ENCODE measurements at places on chromosomes 6 and 20.

- DNase-seq, result no peak
These were observed 124.6 kb upstream of the BTN3A2 start for GRCh38 chr6:26240157-26241032.

- no peak for DNase-seq
These were observed 287.5 kb downstream of the LRFN2 start for GRCh38 chr6:40299681-40300080.

DNA sequence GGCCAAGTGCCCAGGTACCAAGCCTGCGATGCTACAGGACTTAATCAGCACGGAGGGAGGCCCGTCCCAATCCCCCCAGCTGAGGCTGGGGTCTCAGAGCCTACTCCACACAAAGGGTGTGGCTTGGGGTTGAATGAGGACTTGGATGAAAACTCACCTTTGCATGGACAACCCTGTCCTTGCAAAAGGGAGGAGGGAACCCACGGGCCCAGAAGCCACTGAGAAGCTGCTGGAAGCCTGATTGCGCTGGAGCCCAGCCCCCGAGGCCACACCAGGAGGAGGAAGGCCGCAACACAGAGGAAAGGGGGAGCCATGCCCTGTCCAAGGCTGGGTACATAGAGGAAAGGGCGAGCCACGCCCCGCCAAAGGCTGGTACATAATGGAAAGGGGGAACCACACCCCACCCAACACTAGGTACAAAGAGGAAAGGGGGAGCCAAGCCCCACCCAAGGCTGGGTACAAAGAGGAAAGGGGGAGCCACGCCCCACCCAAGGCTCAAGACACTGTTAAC is 158.8 kb downstream of the DLL1 start:
- no peak for DNase-seq

DNA sequence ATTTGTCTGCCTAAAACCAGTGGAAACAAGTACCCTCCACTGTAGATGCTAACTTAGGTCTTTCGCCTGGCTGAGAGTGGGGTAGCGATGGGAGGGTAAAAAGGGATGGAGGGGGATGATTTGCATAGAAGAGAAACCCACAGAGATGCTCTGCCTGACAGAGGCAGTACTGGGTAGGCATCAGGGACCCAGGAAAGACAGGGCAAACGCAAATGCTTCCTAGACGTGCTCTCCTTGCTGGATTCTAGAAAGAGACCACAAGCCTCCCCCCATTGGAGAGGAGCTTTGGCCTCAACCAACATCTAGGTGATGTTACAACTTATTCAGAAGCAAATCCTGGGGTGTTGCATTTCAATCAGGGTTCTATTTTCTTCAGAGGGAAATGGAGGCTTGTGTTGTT is 3.2 kb downstream of the OLIG3 start:
- DNase-seq, result no peak

- no peak for DNase-seq
These were observed 556.6 kb upstream of the CDH4 start for GRCh38 chr20:60695226-60696000.

DNA sequence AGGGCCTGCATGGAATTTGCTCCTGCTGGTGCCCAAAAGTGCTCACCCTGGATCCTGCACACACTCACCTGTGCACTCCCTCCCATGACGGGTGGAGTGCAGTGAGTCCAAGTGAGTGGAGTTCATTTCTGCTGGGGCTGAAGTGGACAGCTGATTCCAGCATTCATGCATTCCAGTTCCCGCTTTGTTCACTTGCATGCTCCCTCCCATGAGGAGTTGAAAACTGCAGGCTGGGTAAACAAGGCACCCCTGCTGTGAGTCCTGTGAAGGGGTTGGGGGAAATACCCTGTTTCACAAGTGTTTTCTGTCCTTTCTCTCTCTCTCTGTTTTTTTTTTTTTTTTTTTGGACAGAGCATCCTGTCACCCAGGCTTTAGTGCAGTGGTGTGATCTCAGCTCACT is 454.1 kb upstream of the NOX3 start:
- DNase-seq, result no peak

DNA sequence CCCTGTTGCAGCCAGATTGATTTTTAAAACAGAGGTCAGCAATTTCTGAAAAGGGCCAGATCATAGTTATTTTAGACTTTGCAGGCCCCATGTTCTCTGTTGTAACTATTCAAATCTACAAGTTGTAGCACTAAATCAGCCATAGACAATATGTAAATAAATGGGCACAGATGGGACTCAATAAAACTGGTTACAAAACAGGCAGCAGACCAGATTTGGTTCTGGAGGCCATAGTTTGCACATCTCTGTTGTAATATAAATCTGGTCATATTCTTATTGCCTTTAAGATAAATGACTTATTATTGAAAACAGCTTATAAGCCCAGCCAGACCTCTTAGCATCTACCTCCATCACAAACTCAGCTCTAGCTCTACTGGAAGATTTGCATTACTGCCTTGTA is 114.0 kb upstream of the ARG1 start:
- no peak for DNase-seq

GRCh38 chr6:143806282-143807102 is 36.6 kb upstream of the LTV1 start:
- DNase-seq, result no peak

- no peak for DNase-seq
These were observed 44.8 kb upstream of the SLC2A12 start for GRCh38 chr6:134097114-134097707.

GRCh38 chr20:17705916-17706315 is 6.2 kb downstream of the BANF2 start:
- DNase-seq, result no peak

GRCh38 chr6:111417181-111417585 is 65.8 kb downstream of the REV3L start:
- no peak for DNase-seq
